Renal cortex interstitium (tissue), 15 donors: ENCODE measurements at places on chromosomes 7 and 10. TPM values are rescaled to one million over a fixed set of nuclear protein-coding genes. Genes with fewer than 3 reads are reported as not detected.

The CALN1 gene
- 1.00 TPM for polyA plus RNA-seq

The ADAM12 gene
- polyA plus RNA-seq = 22.5 TPM

The UCN3 gene
- 0.37 TPM for polyA plus RNA-seq

The FGFR2 gene
- polyA plus RNA-seq = 86.5 TPM

The GIMAP7 gene
- 10.3 TPM for polyA plus RNA-seq

The ELFN1 gene
- polyA plus RNA-seq = 14.8 TPM

The TRIL gene
- 53.5 TPM for polyA plus RNA-seq

The DYDC2 gene
- 1.6 TPM for polyA plus RNA-seq

The AEBP1 gene
- 64.9 TPM for polyA plus RNA-seq

The GPR158 gene
- 0.38 TPM for polyA plus RNA-seq

The CDC123 gene
- polyA plus RNA-seq = 105 TPM

The SLC25A28 gene
- 38.2 TPM for polyA plus RNA-seq

DNA sequence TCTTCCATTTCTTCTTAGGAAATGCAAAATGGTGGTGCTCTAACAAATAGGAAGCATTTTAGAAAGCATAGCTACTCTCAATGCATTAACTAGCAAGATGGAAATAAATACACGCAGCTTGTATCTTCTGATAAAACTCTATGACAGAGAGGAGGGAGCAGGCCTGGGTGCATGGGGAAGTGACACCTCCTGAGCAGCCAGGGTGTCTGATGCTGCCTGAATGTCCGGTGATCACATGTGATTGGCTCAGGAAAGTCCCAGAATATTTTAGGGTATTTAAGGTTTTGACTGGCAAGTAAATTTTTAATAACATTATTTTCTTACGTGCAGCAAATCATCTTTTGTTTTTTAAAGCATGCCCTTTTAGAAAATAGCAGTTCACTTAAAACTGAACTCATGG is 261.0 kb upstream of the KLF6 start:
- no peak for DNase-seq

DNA sequence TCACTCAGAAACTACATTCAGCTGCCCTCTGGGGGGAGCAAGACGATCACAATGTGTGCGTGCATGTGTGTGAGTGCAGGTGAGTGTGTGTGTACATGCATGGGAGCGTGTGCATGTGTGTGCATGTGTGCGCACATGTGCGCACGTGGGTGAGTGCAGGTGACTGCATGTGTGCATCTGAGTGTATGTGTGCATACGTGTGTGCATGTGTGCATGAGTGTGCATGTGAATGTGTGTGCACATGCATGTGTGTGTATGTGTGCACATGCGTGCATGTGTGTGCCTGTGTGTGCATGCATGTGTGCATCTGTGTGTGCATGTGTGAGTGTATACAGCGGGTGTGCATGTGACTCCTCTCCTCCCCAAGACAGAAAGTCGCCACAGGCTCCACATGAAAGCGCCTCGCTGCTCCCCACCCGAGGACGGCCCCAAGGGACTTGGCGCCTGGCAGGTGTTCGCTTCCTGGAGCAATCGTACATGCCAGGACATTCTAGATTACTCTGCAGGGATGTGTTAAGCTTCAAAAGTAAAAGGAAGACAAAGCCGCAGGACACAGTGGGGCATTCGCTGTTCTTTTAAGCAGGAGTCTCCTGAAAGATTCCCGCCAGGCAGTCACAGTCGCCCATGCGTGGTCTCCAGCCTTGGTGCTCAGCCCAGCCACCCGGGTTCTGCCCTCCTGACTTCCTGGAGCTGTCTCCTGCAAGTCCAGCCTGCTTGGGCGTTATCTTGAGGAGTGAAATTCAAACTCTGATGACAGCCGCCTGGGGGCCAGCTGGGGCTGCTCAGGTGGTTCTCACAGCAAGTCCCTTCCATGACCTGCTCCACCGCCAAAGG is 42.0 kb upstream of the ADGRA1 start:
- no peak for DNase-seq

GRCh38 chr10:69348816-69349541 is 67.7 kb downstream of the TACR2 start:
- no peak for DNase-seq

GRCh38 chr10:103660364-103661197 is 167.1 kb downstream of the NEURL1 start:
- no peak for DNase-seq

DNA sequence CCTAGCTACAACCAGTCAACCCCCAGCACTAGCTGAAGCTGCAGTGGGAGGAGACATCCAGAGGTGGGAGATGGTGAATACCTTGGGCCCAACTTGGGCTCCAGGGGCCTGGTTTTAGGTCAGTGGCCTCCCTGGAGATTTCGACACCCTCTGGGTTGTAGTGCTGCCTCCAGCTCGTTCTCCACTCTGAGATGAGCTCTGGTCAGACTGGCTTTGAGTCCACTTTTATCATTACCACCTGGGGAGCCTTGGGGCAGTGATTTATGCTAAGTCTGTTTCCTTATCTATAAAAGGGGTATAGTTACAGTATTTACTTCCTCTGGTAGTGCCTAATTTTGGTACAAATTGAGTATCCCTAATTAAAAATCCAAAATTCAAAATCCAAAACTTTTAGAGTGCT is 22.8 kb downstream of the PPIA start:
- no peak for DNase-seq

DNA sequence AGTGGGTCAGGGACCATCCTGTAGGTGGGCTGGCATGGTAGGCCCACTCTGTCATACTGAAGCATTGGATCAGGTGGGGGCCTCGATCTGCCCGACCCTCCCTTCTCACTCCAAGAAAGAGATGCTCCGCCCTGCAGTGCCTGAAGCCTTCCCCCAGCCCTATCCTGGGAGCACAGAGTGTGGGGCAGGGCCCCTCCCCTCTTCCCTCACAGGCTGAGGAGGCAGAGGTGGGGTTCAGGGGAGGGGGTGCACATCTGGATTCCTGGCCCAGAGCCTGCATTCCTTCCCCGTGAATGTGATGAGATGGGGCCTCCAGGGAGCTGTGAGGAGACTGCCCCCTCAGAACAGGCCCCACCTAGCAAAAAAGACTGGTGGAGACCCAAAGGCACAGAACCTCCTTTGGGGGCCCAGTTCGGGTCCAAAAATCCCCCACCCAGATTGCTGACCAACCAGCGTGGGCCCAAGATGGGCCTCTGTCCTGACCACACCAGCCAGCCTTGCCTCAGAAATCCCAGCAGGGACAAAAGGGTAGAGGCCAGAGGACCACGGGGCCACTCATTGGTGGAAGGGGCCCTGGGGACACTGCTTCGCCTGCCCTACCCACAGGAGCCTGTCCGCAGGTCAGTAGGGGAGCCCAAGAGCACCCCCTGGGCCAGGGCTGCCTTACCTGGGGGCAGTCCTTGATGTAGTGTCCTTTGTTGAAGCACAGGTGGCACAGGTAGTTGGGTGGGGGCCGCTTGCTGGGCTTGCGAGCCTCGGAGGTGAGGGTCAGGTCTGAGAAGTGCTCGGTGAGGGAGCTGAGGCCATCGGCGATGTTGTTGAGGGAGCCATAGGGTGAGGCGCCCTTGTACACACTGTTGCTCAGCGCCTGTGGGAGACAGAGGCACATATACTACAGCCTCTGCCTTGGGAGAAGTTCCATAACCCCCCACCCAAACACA is 13.3 kb downstream of the ZCCHC24 start:
- no peak for DNase-seq

- DNase-seq = no peak
These were observed 349.8 kb downstream of the PHTF2 start for GRCh38 chr7:78148166-78148894.

DNA sequence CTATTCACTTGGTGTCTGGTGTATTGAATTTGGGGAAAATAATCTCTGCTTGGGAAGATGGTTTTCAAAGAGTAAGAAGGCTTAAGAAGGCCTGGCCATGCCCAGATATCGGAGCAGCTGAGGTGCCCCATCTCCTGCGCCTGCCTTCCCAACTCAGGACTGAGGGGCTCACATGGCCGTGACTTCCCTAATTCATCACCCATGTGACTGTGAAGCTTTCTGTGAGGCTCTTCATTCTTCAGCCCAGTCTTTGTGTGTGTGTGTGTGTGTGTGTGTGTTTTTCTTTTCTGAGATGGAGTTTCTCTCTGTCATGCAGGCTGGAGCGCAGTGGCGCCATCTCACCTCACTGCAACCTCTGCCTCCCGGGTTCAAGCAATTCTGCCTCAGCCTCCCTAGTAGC is 53.2 kb downstream of the PROSER2 start:
- DNase-seq = no peak

- no peak for DNase-seq
These were observed at the start of gene ADAM8 for GRCh38 chr10:133276435-133277201. Gene ADAM8 (minus strand): TSS chr10:133276868. CDS start chr10:133276817, 51 bp downstream.

DNA sequence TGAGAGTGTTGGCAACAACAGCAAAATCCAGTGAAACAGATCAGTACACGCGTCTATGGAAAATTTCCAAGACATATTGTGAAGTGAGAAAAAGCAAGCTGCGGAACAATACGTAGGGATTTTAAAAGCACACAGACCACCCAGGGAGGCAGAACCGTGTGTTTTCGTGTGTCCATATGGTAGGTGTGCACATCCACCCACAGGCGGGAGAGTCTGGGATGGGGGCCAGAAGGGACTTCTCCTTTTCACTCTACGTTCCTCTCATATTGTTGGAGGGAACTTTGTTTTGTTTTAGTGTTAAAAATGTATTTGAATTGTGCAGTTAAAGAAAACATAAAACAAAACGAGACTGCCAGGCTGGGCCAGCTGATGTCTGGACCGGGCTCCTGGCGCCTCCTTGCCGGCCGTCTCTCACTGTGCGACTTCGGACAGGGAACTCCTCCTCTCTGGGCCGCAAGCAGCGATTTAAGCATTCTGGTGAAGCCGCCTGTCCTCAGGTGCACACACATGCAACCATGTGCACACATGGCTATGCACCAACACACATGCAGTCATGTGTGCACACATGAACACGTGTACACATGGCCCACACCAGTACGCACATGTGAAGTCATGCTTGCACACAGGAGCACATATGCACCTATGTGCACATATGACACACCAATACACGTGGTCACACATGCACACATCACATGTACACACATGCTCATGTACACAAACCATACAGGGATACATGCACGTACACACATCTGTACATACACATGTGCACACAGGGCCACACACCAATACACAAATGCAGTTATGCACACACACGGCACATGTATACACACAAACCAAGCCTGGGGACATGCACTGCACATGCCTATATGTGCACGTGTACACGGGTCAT is 141.1 kb downstream of the ELFN1 start:
- DNase-seq = no peak

DNA sequence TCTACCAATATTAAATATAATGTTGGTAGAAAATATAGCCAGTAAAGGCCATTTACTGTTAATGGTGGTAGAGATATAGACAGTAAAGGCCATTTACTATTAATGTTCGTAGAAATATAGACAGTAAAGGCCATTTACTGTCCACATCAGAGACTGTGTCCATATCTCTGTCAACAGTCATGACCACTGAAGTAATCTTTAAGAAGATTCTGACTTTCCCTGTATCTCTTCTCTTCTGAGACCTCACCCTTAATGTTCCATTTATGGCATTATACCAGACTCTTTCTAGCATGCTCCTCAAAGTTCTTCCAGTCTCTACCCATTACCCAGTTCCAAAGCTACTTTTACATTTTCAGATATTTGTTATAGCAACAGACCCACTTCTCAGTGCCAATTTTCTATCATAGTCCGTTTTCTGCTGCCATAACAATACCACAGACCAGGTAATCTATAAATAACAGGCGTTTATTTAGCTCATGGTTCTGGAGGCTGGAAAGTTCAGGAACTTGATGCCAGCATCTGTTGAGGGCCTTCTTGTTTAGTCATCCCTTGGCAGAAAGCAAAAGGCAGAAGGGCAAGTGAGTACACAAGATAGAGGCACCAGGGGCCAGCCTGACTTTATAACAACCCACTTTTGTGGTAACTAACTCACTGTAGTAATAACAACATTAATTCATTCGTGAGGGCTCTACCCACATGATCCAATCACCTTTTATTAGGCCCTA is 7.9 kb upstream of the NUDCD3 start:
- DNase-seq = no peak

GRCh38 chr7:15798081-15798480 is 111.6 kb upstream of the MEOX2 start:
- no peak for DNase-seq

GRCh38 chr7:36764929-36765328 is 40.6 kb upstream of the AOAH start:
- DNase-seq = no peak

GRCh38 chr7:36620166-36620708 is 104.1 kb downstream of the AOAH start:
- DNase-seq = no peak

GRCh38 chr10:63030536-63030935 is 102.6 kb upstream of the NRBF2 start:
- DNase-seq = no peak

DNA sequence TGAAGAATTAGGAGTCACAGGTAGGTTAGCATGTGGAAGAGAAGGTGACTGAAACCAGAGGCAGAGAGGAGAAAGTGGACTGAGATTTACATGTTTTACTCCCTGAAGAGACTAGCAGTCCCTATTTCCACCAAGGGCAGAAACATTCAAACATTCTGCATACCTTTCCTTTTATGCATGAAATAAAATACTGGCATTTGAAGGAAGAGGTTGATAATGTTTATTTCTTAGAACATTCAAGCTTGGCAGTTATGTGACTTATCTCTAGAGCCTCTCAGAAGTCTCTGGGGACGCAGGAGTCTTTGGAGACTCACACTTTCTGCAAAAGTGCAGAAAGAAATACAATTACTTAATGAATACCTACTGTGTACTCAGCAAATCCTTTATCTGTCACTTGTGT is 507.1 kb upstream of the C7orf33 start:
- DNase-seq = no peak

DNA sequence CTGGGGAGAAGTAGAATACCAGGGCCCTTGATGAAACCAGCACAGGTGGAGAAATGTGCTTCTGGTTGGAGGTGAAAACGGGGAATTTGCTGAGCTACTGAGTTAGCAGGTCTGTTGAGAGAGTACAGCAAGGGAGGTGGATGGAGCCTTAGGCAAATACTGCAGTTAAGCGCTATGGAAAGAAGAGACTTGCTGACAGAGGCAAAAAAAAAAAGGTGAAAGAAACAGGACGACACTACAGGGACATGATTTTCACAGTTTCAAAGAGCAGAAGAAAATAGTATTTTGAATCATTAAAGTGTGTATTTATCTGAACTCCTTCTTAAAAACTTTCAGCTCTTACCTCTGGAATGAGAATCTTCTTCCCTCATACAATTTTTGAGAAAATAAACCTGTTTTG is 159.5 kb downstream of the DNAH11 start:
- no peak for DNase-seq

GRCh38 chr10:69873135-69873639 is 71.5 kb downstream of the COL13A1 start:
- DNase-seq = no peak

DNA sequence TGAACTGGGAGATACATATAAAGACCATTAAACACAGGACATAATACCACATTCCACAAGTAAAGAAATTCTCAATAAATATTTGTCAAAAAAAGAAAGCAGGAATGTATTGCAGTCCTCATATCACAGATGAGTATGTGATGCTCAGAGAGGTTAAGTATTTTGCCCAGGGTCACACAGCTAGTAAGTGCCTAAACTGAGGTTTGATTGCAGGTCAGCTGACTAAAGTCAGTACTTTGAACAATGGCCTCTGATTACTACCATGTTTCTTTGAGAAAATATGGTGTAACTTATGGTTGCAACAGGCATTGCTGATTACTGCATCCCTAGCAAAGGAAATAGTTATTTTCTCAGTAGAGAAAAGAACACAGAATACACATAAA is 267.1 kb downstream of the ELMO1 start:
- DNase-seq = no peak

GRCh38 chr10:83346266-83346910 is 792.9 kb upstream of the GHITM start:
- no peak for DNase-seq
